ENCODE measurements at places on chromosomes 4 and X. TPM values are rescaled to one million over a fixed set of nuclear protein-coding genes. Genes with fewer than 3 reads are reported as not detected.

GRCh38 chrX:41259516-41259915, 74.4 kb upstream of the DDX3X start:
- no peak for DNase-seq

GRCh38 chr4:6267573-6267972, 2.1 kb upstream of the WFS1 start:
- no peak for DNase-seq

GRCh38 chrX:17527135-17527701, 152.2 kb downstream of the NHS start:
- no peak for DNase-seq

GRCh38 chr4:67542076-67542475, 3.2 kb downstream of the CENPC start:
- DNase-seq, result no peak

DNA sequence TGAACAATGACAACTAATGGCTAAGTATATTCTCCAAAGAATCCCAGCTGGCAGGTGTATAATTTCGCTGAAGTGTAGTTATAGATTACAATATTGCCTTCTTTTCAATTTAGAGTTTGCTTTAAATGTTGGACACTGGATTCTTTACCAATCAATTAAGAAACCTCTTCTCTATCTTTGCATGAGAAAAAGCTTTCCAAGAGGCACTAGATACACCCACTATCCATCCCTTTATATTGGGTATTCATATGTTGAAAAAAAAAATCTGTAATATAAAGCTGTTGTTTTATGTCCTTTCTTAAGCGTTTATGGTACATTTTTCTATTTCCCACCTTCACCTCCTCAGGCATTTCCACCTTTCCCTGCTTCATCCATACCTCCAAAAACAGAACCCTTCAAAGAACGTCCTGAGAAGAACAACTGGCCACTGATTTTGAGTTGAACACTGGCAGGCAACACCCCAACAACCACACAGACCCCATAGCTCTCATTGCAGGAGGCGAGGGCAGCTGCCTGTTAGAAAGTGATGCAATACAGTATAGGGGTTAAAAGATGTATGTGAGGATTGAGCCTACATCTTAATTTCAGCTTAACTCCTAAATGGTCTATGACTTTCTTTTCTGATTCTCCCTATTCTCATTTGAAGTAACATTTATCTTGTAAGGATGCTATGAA, 11.8 kb downstream of the ADH6 start:
- no peak for DNase-seq

DNA sequence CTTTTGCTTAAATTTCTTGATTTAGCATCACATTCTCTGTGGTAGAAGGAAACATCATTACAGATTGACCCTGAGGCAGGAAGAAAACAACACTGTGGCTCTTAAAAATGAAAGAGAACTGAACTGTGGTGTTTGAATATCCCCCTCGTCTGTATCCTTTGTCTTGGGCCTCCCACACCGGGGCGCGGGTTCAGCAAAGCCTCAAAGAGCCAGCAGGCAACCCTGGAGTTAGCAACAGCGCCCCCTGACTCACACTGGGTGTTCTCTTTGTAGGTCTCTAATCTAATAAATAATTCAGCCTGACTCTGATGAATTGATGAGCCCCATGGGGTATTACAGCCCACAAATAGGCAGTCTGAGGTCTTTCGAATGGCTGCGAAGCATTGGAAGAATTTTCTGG, 46.1 kb upstream of the CTSO start:
- DNase-seq, result no peak

DNA sequence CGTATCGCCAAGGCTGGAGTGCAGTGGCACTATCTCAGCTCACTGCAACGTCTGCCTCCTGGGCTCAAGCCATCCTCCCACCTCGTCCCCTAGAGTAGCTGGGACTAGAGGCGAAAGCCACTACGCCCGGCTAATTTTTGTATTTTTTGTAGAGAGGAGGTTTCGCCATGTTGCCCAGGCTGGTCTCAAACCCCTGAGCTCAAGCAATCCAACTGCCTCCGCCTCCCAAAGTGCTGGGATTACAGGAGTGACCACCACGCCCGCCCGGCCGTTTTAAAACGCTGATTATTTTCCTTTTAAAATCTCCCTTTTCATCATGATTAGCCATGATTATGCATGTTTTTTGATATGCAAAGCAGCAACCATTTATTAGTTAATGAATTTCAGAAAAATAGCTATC, 2.2 kb downstream of the N4BP2 start:
- DNase-seq, result no peak

- no peak for DNase-seq
These were observed 1037.2 kb downstream of the PCDH18 start for GRCh38 chr4:136495076-136495475.

DNA sequence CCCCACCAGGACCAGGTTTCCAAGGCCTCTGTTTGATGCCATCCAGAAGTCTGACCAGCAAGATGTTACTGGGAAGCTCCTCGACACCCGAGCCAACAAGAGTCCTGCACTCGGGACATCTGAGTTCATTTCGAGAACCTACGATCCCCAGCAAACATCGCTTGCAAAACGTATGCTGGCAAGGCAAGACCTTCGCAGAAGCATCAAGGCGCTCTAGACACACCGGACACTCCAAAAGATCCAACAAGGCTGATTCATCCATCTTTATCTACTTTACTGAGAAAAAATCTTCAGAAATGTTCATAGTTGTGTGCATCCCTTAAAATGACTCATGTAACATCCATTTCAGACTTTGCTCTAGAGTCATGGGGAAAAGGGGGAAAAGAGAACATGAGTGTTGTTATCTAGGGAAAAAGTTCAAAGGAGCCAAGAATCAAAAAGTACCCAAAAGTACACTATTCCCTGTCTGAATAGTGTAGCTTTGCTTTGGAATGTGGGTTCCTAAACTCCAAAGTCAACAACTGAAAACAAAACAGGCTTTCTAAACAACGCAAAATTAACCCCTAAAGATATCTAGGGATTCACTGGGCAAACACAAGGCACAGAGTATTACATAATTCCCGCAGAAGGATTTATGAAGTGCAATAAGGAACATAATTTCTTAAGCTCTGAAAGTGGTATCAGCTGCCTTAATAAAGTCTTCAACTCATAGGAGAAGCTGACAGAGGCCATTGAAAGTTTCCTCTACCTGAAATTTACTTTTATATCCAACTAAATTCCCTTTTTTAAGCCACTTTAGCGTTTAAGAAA, 1.6 kb downstream of the SH3RF1 start:
- peak; percentile 51 for DNase-seq

GRCh38 chr4:60865273-60865672, 334.9 kb upstream of the ADGRL3 start:
- DNase-seq, result peak; percentile 17

GRCh38 chr4:35734381-35735098, 509.8 kb downstream of the ARAP2 start:
- no peak for DNase-seq

DNA sequence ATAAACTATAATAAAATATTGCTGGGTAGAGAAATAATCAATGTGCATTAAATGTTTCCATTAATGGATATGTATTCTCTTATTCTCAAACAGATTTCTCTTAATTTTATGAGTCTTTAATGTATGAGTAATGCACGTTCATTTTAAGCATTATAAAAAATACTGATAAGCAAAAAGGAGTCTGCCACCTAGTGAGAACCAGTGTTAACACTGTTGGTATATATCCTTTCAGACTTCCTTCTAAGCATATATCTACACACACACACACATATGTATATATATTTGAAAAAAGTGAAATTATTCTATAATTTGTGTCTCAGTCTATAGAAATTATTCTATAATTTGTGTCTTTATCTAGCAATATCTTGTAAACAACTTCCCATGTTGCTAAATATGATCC, 49.9 kb upstream of the MTMR1 start:
- no peak for DNase-seq

DNA sequence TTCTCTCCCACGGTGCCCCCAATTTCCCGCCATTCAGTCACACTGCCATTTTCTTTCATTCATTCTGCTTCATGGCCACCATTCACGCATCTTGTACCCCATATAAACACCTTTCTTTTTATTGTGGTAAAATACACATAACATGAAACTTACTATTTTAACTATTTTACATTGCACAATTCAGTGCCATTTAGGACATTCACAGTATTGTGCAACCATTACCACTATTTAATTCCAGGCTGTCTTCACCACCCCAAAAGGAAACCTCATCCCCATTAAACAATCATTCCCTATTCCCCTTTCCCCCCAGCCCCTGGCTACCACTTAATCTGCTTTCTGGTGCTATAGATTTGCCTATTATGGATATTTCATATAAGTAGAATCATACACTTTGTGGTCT, 15.9 kb downstream of the SPACA5 start:
- DNase-seq, result no peak

- no peak for DNase-seq
These were observed 115.7 kb downstream of the ANKRD50 start for GRCh38 chr4:124596816-124597215.

- peak; percentile 65 for DNase-seq
These were observed 407.9 kb upstream of the TENM3 start for GRCh38 chr4:181835348-181835747.

DNA sequence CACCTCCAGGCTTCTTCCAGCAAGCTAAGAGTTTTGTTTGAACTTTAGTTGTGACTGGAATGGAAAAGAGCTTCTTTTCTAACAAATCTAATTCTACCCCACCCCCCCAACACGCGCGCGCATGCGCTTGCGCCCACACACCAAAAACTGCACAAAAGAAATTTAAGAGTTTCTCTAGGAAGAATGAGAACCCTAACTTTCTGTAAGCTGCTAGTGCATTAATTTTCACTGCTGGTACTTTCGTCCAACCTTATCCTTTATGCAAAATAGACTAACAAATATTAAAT, 9.0 kb upstream of the INTU start:
- DNase-seq, result no peak

- DNase-seq, result no peak
These were observed 107.8 kb downstream of the IQCM start for GRCh38 chr4:149707862-149708261.

- DNase-seq, result no peak
These were observed 265.7 kb downstream of the CAMK2D start for GRCh38 chr4:113495790-113496189.

DNA sequence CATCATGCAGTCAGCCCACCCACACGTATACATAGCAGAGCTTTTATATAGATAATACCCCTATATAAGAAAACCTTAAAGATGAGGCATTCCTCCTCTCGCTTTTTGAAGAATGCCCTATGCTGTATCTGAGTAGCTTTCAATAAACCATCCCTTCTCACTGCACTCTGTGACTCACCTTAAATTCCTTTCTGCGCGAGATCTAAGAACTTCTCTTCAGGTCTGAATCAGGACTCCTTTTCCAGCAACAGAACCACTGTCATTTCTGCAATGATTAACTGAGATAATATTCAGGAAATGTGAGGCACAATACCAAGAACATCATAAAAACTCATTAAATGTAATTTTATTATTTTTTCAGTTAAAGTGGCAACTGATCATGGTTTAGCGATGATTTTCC, 76.4 kb upstream of the DCLK2 start:
- DNase-seq, result peak; percentile 79

DNA sequence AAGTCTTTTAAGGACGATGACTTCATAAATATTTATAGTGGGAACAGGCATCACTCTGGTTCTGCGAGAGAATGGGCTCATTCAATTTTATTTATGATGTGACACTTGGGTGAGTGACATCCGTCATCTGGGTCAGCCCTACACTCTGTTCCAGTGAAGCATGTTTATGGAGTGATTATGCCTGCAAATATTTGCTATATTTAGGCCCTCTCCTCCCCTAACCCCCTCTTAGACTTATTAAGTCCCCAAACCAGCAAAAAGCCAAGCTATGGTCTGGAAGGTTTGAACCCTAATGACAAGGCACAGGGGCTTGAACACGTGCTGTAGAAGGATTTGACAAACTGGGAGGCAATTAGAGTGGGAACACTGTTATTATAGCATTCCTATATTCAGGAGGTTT, 55.9 kb downstream of the C4orf51 start:
- no peak for DNase-seq

- no peak for DNase-seq
These were observed 120.6 kb upstream of the MID1 start for GRCh38 chrX:10741003-10741402.

GRCh38 chr4:77451530-77451929, 154.1 kb upstream of the CXCL13 start:
- peak; percentile 25 for DNase-seq

GRCh38 chrX:114717921-114718320, 134.0 kb downstream of the HTR2C start:
- DNase-seq, result no peak

GRCh38 chr4:127364911-127365310, 267.8 kb upstream of the INTU start:
- DNase-seq, result no peak

DNA sequence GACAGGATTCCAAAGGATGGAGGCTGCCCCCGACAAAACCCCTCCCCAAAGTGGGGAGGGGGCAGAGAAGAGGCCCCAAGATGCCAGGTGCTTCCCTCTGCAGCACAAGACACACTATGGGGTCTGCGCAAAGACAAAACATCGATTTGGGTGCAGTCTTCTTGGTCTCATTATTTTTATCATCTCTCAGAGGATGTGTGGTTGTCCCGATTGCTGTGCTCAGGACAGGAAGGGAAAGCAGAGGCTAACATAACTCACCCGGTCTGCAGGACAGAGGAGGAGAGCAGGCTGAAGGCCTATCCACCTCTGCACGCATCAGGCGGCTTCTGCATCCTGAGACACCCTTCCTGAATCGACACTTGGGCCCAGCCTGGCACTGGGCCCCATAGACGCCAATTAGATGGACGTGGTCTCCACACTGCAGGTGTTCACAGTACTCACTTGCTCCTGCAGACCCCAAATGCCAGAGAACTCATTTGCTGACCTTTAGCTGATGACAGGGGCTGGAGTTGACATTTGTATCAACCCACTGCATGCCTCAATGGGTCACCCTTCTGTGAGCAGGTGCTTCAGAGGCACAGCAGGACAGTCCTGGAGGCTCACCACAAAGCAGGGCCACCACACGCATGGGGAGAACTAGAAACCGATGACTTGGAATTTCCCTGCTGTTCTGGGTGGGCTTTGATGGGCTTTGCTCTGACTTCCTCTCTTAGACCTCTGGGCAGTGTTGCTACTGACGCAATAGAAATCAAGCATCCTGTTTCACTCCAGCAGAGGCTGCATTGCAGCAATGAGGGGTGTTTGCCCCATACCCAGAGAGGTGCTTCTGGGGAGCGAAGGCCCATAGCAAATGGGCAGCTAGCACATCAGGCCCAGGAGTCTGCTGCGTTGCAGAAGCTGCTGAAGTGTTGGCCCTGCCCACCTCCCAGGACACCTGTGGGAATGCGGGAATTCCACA, 96.3 kb upstream of the ENPP6 start:
- DNase-seq, result no peak

IDUA gene
- 2.3 TPM for total RNA-seq

DKC1 gene
- total RNA-seq, result 77.4 TPM

LINC00632 gene
- not detected for total RNA-seq

ANAPC10 gene
- 23.5 TPM for total RNA-seq

ASB5 gene
- total RNA-seq, result not detected

EOLA2 gene
- 22.5 TPM for total RNA-seq

SMR3A gene
- total RNA-seq, result not detected

All from foreskin keratinocyte (primary cell).